Skin of body (tissue), 3 donors: ENCODE measurements at places on chromosomes 11 and 22.

DNA sequence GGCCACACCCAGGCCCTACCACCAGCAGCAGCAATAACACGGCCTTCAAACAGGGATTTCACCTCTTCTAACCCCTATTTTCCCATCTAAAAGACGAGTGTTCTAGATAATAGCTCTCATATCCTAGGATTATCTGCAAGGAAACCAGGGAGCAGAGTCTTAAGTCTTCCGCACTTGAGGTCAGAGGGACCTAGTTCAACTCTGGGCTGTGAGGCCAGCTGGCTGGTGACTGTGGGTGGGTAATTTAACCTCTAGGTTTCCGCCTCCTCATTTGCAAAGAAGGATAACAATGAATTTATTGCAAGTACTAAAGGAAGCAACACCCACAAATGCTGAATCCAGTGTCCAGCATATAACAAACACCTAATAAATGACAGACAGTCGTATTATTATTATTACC is 70.1 kb downstream of the LARGE1 start:
- DNase-seq, result no peak

DNA sequence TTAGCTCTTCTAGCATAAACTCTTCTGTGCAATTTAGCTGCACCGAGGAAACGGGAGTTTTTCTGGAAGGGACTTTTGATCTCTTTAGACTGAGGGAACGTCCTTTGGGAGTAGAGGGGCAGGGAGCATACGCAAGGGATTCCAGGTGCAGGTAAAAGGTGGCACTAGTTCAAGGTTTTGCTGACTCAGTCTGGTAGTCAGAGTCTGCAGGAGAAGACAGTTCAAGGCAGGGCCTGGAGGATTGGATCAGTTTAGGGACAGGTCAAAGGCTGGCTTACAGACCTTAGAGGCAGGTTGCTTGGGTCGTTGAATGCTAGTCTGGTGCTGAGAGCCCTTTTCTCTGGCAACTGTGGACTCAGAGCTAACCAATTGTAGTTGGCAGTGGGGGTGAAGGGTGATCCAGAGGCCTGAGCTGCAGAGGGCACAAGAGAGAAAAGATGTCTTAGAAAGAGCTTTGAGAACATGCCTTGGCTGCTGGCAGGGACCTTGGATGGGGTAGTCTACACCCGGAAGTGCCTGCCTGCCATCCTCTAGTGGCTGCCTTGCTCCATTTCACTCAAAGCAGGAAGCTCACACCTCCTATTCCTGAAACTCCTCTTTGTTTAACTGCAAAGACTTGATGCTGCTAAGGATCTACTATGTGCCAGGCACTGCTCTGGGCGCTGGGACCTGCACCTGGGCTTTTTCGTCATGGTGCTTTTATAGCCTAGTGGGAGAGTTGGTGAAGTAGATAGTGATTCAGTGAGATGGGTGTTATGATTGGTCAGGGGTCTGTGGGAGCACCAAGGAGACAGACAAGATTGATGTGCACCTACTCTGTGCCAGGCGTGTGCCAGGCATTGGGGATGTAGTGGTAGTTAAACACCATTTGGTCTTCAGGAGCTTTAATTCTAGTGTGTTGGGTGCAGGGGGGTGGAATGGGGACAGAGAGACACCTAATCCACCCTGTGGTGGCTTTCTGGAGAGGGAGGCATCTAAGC is 17.1 kb downstream of the MIAT start:
- DNase-seq, result no peak

- no peak for DNase-seq
Observed at GRCh38 chr11:112300094-112300786, 39.6 kb upstream of the PLET1 start.

- DNase-seq, result no peak
Observed at GRCh38 chr22:33270596-33270995, 212.4 kb upstream of the SYN3 start.

DNA sequence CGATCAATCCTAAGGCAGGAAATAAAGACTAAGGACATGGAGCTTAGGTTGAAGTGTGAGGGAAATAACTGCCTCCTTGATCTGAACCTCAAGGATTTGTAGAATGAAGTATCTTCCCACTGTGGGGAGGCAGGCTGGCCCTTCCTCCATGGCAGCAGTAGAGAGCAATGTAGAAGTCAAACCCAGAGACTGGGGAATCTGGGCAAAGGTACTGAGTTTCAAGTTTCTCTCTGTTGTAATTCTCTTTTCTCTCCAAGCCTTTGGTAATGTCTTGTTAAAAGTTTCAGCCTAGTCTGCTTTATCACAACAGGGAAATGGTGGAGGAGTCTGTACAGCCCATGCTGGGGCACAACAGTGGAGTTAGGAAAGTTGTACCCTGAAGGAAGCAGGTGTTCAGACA is 49.5 kb downstream of the ADM start:
- DNase-seq, result no peak

DNA sequence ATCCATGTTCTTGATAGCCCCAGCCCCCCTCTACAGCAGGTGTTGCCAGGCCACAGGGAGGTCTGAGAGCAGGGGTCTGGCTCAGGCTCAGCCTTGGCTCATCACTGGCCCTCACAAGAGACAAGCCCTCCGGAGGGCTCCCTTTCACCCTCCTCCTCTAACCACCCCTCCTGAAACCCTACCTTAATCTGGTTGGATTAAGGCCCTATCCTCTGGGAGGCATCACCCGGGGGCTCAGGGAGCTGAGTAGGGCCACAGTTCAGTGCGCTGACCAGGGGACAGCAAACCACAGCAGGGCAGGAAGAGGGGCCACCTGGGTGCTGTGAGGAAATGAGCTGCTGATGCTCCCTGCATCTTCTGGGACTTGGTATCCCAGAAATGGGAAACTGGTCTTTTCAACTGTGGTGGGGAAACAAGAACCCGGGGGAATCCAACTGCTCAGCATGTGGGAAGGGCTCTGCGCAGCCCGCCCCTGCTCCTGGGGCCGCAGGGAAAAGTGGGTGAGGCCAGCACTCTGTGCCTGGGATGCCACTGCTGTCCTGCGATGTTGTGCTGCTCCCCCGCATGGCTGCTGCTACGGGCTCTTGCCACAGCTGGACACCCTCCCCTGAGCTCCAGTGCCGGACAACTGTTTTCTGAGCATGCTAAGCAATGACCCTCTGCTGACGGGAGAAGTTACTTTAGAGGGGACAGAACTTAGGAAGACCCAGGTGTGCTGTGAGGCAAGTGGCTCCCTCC is 17.5 kb downstream of the ADORA2A start:
- DNase-seq, result no peak

- no peak for DNase-seq
Observed at GRCh38 chr11:92388380-92388779, 163.8 kb downstream of the FAT3 start.

DNA sequence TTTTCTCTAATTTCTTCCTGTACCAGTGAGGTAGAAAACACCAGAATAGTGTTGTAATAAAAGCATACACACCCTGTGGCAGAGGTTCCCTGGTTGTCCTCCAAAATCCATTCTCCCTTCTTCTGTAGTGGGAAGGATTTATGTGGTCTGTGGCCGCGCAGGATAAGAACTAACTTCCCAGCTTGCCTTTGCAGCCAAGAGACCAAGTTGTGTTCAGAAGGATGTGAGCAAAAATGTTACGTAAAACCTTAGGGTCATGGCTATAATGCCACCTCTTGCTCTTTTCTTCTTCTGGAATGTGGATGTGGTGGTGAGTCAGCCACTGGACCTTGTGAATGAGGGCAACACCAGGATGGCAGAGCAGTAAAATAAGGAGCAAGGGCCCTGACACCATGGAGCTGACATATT is 28.4 kb downstream of the CCDC90B start:
- DNase-seq, result no peak

- DNase-seq, result no peak
Observed at GRCh38 chr11:44247508-44247907, 62.4 kb downstream of the ALX4 start.

- no peak for DNase-seq
Observed at GRCh38 chr11:70104419-70104818, 26.3 kb downstream of the ANO1 start.

DNA sequence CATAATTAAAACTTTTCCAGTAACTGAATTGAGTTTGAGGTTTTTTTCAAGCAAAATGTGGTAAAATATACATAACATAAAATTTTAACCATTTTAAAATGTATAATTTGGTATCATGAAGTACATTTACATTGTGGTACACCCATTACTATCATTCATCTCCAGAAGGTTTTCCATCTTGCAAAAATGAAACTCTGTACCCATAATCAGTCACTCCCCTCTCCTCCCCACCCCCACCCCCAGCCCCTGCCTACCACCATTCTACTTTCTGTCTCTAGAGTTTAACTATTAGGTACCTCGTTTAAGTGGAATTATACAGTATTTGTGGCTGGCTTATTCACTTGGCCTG is 63.7 kb downstream of the MICAL2 start:
- DNase-seq, result no peak

DNA sequence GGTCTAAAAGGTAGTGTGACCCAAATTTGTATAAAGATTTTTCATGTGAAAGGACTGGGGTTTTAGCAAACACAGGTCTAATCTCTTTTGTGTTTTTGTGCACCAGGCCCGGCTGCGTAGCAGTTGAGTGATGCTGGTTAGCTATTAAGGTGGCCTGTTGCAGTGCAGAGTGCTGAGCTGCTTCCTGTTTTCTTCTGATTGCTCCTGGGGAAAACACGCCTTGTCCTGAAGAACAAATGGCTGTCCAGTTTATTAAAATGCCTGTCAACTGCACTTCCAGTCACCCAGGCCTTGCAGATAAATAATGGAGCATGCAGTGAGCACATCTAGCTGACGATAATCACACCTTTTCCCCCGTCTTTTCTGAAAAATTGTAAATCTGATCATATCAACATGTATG is 1.8 kb downstream of the SRSF8 start:
- DNase-seq, result peak; percentile 90

DNA sequence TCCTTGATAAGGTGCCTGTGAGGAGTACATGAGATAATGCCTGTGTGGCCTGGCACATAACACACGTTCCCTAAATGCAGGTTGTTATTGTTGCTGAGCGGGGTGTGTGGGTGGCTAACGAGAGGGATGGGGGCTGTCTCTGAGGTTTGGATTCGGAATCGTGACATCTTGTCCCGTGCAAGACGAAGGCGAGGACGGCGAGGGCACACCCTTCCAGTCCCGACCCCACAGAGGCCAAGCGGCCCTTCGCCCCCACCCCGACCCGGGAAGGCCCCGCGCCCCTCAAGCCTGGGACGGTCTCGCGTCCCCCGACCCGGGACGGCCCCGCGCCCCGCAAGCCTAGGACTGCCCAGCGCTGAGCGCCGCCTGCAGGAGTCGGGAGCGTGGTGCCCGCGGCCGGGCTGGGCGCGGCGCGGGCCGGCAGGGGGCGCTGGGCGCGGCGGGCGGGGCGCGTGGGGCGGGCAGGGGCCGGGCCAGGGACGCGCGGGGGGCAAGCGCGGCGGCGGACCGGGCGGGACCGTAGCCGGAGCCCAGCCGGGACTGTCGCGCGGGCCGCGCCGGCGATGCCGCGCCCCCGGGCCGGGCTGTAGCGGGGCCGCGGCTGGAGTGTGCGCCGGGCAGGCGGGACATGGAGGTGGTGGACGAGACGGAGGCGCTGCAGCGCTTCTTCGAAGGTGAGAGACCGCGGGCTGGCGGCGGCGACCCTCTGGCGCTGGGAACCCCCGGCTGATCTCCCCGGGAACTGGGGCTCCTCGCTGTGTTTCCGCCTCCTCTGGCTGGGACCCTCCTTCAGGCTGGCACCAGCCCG is at the start of gene MYRF:
TSS of gene MYRF (plus strand) at position 520 of the 808 bp plus-strand sequence. CDS start at position 629, 109 bp downstream.
- no peak for DNase-seq

DNA sequence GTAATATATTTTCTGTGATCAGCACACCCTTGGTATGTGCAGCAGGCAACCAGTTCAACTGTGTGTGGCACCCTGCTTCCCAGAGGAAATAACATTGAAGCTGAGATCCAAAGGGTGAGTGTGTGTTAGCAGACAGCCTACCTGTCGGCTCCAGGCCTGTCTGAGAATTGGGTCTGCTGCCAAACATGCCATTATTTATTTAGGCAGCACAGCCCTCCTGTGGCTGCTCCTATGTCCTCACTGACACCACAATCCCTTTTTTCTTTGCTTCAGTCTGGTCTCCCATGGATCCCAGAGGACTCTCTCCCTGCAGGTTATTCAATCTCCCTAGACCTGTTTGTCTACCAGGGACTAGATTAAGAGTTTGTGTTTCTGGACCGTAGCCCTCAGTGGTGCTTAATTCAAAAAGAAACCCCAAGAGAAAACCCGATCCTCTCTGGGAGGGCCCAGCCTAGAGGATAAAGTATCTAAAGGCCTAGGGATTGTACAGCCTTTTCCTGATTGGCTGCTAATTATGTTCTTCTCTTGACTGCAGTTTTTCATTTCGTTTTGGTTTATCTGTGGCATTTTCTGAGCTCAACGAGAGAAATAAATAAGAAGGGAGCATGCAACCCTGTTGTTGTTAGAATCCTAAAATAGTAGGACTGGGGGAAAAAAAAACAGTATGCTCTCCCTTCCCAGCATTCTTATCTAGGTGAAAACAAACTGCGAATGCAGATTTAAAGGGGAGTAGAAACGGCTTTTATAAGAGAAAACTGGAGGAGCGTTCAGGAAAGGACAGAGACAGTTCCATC is 24.1 kb downstream of the KCNE3 start:
- no peak for DNase-seq

- no peak for DNase-seq
Observed at GRCh38 chr11:102546923-102547471, 16.4 kb upstream of the MMP7 start.

DNA sequence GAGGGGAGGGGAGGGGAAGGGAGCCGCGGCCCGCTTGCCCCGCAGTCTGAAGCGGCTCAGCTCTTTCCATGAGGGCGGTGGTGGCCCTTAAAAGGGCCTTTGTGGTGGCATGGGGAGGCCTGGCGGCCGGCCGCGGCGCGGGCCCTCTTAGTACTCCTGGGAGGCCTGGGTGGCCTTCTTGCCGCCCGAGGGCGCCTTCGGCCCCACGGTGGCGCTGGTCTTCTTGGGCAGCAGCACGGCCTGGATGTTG is 6.9 kb downstream of the DPAGT1 start:
- DNase-seq, result no peak

DNA sequence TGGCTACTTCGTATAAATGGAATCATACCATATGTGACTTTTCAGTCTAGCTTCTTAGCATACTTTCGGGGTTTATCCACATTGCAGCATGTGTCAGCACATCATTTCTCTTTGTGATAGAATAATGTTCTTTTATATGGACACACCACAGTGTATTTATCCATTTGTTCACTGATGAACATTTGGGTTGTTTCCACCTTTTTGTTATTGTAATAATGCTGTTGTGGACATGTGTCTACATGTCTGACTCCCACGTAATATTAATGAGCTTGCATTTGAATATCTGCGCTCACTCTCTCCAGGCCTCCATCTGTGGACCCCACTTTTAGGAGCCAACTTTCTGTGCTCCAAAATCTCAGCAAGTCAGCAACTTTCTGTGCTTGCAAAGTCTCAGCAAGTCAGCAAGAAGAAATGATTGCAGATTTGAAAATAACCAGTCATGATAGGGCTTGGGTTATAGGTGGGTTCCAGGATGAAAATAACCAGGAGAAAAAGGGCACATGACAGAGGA is 53.9 kb upstream of the GALNT18 start:
- no peak for DNase-seq

- no peak for DNase-seq
Observed at GRCh38 chr11:95076416-95076815, 9.7 kb downstream of the SRSF8 start.

GRCh38 chr22:17576470-17576869 is 13.2 kb downstream of the SLC25A18 start:
- no peak for DNase-seq

- no peak for DNase-seq
Observed at GRCh38 chr22:24322522-24322921, 51.9 kb downstream of the SPECC1L start.
